Pancreas (tissue), 10 donors: ENCODE measurements at places on chromosomes 4 and X. TPM values are rescaled to one million over a fixed set of nuclear protein-coding genes. Genes with fewer than 3 reads are reported as not detected.

DNA sequence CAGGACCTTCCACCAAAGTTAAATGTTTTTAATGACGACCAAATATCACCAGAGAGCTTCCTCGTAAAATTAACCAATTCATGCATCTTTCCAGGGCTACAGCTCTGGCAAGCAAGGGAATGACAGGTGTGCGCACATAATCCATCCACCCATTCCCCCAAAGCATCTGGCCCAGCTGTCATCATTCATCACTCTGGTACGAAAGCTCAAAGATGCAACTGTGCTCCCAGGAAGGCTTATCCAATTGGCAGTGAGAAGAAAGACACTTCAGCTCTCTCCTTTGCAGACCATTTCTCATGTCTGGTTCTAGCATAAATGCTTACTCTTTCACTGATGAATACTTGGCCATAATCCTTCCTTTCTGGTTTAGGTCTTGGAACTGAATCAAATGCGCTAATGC lies 139.2 kb downstream of the NSUN7 start:
- no peak overlapping the region for H3K4me3 ChIP-seq
- no peak for DNase-seq
- no peak overlapping the region for H3K27ac ChIP-seq

DNA sequence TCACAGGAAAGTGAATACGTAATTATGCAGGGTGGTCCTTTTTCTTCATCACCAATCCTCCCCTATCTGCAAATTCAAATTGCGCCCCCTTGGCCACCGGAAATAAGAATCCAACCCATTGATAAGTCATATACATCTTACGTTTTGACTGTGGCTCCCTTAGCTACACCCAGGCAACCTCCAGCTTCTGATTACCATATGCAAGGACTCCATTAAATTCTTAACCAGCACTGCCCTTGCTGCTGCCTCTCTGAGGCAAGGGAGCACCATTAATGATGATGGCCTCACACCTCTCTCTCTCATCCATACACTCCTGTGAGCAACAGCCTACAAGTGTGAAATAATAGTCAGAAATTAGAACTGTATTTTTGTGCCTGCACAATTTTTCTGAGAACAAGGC lies 106.0 kb upstream of the NOCT start:
- no peaks in the 10 kb centered on the region for H3K36me3 ChIP-seq
- H3K27ac ChIP-seq, result no peak overlapping the region
- H3K4me1 ChIP-seq, result peaks cover 5% of the 10 kb centered on the region
- DNase-seq, result no peak

- no peak overlapping the region for H3K27ac ChIP-seq
- H3K4me3 ChIP-seq, result no peak overlapping the region
- H3K36me3 ChIP-seq, result no peaks in the 10 kb centered on the region
- no peaks in the 10 kb centered on the region for H3K27me3 ChIP-seq
- H3K4me1 ChIP-seq, result no peaks in the 10 kb centered on the region
Measured at GRCh38 chrX:4925911-4926310, 1212.5 kb upstream of the PRKX start.

- no peaks in the 10 kb centered on the region for H3K27me3 ChIP-seq
- no peaks in the 10 kb centered on the region for H3K36me3 ChIP-seq
- H3K4me1 ChIP-seq, result no peaks in the 10 kb centered on the region
- H3K4me3 ChIP-seq, result no peak overlapping the region
- no peak overlapping the region for H3K27ac ChIP-seq
Measured at GRCh38 chr4:21900211-21900610, 48.4 kb downstream of the KCNIP4 start.

- no peak overlapping the region for H3K4me3 ChIP-seq
- no peak for DNase-seq
- H3K27ac ChIP-seq, result no peak overlapping the region
Measured at GRCh38 chr4:78781924-78782323, 5.8 kb downstream of the BMP2K start.

GRCh38 chr4:150206265-150206664 lies 128.0 kb downstream of the DCLK2 start:
- peaks cover 6% of the 10 kb centered on the region for H3K4me1 ChIP-seq
- H3K27me3 ChIP-seq, result no peaks in the 10 kb centered on the region
- H3K4me3 ChIP-seq, result no peak overlapping the region
- no peaks in the 10 kb centered on the region for H3K36me3 ChIP-seq
- no peak for DNase-seq

DNA sequence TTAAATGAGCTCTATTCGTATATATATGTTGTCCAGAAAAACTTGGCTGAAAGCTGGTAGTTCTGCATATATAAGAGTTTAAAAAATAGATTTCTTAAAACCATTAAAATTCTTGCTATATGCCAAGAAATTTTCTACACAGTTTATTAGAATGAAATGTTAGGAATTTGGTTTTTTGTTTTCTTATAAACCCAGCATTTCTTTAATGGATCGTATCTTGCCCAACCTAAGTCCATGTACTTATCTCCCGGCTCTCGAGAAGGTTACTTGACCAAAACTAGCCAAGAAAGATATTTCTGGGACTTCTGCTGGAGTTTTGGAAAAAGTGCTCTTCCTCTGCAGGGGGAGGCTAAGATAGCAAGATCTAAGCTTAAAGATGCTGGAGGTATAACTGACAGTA lies 4.7 kb upstream of the ASB5 start:
- H3K36me3 ChIP-seq, result no peaks in the 10 kb centered on the region
- H3K4me3 ChIP-seq, result no peak overlapping the region
- H3K4me1 ChIP-seq, result no peaks in the 10 kb centered on the region
- H3K27me3 ChIP-seq, result no peaks in the 10 kb centered on the region
- H3K27ac ChIP-seq, result no peak overlapping the region

- H3K4me1 ChIP-seq, result no peaks in the 10 kb centered on the region
- H3K36me3 ChIP-seq, result no peaks in the 10 kb centered on the region
- no peak for DNase-seq
- no peak overlapping the region for H3K27ac ChIP-seq
Measured at GRCh38 chrX:40773809-40774208, 38.5 kb upstream of the MED14 start.

GRCh38 chr4:140450352-140450751 lies 22.9 kb upstream of the CLGN start:
- no peak overlapping the region for H3K27ac ChIP-seq
- no peak overlapping the region for H3K4me3 ChIP-seq
- H3K27me3 ChIP-seq, result no peaks in the 10 kb centered on the region
- no peaks in the 10 kb centered on the region for H3K36me3 ChIP-seq
- DNase-seq, result no peak
- no peaks in the 10 kb centered on the region for H3K4me1 ChIP-seq

Gene TMSB15A
- not detected for total RNA-seq

Gene OTOP1
- total RNA-seq, result not detected

Gene YY2
- total RNA-seq, result 1.0 TPM

Gene DDX53
- total RNA-seq, result not detected

Gene PCYT1B
- 2.5 TPM for total RNA-seq
